ENCODE measurements at places on chromosomes 6 and 20.
A peak's percentile ranks its signal among the peaks of the same experiment; 100 is the strongest.

GRCh38 chr6:125219361-125219895 lies 65.9 kb downstream of the TPD52L1 start:
- no peak for DNase-seq

DNA sequence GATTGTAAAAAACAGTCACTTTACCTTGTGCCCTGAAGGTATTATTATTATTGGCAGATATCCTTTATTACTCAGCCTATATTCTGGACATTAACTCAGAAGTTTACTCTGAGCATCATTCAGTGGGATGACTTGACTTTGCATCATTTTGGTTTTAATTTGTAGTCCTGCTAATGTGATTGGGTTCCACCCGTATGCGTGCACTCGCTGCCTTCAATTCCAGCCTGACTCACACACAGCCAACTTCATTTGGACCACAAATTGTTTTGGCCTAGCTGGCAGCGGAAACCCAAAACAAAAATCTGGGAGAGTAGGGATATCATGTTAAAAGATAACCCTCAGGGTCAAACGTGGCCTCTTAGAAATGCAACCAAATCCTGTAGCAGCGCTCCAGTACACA lies 704.4 kb upstream of the SLC35B3 start:
- peak; percentile 72 for DNase-seq

DNA sequence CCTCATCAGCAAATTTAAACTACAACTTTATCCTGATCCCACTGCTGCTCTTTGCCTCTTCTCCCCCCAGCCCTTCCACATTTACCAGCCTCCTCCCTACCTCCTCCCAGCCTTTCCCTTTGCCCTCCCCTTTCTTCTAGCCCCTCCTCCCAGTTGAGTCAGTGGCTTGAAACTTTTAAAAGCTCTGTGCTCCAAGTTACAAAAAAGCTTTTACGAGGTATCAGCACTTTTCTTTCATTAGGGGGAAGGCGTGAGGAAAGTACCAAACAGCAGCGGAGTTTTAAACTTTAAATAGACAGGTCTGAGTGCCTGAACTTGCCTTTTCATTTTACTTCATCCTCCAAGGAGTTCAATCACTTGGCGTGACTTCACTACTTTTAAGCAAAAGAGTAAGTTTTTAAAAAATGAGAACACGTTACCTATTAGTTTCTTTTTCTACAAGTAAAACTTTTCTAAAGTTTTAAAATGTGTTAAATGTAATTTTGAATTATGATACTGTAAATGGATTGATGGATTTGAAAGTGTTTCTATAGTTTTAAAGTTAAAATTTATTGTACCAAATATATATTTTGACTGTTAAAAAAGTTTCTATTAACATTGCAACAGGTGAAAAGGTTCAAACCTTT lies at the start of gene GJA1:
Gene GJA1, plus strand, starts transcription at position 203 of the 626 bp plus-strand sequence. CDS start 11,202 bp downstream, outside the sequence.
- DNase-seq = peak; percentile 69

GRCh38 chr6:6834356-6835222 lies 246.1 kb downstream of the LY86 start:
- DNase-seq = no peak

- DNase-seq = peak; percentile 16
Measured at GRCh38 chr6:39980839-39981580, 46.7 kb upstream of the MOCS1 start.

DNA sequence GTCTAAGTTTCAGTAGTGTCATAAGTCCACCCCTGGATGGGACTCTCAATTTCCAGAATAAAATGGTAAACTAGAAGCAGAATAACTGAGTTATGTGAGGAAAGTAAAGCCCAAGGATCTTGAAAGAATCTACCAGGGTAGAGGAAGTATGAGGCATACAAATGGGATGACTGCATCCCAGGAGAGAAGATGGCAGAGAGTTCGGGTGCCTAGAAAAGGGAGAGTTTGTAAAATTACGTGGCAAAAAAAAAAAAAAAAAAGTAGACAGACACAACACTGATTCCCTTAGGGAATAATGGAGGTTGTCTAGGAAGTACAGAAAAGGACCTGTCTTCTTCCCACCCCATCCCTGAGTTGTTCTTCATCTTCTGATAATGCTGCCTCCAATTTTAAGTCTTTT lies 3.4 kb downstream of the GABBR1 start:
- DNase-seq = no peak

GRCh38 chr6:119575721-119576120 lies 226.2 kb upstream of the MAN1A1 start:
- peak; percentile 64 for DNase-seq

DNA sequence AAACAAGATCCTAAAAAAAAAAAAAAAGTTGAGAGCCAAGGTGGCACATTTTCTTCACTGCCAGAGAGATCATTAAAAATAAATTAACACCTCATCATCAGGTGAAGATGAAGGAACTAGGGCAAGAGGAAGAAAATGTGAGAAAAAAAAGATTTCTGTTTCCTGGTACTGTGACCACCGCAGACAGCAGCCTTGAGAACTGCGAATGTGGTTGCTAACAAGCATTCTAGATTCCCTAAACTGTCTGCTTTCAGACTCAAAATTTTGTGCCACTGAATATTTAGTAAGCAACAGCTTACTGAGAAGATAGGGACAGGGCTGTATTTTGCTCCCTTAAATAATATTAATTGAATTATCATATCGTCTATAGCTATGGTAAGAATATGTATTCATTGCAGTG lies 24.1 kb upstream of the MBOAT1 start:
- no peak for DNase-seq

- DNase-seq = no peak
Measured at GRCh38 chr6:156910938-156911337, 133.8 kb downstream of the ARID1B start.

- DNase-seq = no peak
Measured at GRCh38 chr6:1395941-1396908, 6.8 kb downstream of the FOXF2 start.

GRCh38 chr20:39986173-39986904 lies 702.7 kb downstream of the MAFB start:
- DNase-seq = no peak

GRCh38 chr6:5123296-5124143 lies 38.4 kb downstream of the PPP1R3G start:
- no peak for DNase-seq

DNA sequence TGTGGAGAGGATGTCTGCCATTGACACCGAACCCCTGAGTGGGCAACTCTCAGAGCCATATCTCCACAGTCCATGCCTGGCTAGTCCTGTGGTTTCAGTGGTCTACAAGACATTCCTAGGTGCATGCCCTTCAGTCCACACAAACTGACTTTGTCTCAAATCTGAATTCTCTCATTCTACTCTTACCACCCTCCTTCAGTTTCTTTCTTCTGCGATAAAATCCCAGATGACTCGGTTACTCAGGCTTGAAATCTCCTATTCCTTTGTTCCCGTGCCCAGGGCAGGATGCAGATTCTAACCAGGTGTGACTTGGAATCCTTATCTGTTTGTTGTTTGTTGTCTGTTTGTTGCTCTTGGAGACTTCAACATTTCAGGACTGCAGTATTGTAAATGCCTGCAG lies 9.3 kb downstream of the CDS2 start:
- no peak for DNase-seq

DNA sequence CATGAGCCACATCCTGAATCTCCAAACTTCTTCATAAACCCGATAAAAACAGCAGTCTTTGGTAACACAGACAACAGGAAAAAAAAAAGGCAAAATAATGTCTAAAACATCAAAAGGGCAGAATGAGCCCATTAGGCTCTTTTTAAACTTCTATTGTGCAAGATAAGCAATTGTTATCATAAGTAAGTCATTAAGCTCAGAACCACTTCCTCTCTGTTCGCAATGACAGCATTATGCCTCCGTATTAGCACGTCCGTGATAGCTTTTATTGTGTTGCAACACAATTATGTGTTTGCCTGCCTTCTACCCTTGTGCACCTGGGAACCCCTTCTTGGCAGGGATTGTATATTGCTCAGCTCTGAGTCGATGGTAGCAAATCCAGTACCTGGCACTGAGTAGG lies 147.1 kb downstream of the LRFN2 start:
- DNase-seq = no peak

DNA sequence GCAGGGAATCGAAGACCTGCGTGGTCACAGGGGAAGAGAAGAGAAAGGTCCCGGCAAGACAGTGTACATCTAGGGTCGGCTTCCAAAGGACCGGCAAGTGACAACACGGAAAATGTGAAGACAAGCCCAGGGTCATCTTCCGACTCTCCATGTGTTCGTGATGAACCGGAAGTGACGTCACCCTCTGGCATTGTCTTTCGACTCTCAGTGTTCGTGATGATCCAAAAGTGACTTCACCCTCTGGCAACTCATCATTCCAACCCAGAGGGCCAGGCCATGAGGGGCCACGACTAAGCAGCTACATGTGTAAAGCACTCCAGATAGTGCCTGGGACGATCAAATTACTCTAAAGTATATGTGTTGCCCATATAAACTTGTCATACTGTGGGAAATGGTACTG lies 290.8 kb downstream of the THBS2 start:
- DNase-seq = peak; percentile 45

DNA sequence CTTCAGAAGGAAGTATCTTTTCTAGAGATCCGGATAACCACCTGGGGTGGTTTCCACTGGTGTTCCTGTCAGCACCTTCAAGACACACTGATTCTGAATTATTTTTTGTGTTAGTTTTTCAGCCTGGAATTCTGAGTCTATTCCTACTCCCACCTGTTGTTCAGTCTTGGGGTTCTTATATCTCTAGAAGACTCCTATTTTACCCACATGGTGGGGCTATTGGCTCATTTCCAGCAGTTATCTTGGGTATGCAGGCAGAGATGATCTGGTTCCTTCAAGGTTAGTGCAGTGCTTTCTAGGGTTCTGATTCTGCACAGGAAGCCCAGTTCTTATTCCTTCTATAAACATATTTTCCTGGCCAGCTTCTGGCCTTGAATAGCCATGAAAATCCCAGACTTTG lies 175.6 kb upstream of the PDE7B start:
- DNase-seq = no peak

DNA sequence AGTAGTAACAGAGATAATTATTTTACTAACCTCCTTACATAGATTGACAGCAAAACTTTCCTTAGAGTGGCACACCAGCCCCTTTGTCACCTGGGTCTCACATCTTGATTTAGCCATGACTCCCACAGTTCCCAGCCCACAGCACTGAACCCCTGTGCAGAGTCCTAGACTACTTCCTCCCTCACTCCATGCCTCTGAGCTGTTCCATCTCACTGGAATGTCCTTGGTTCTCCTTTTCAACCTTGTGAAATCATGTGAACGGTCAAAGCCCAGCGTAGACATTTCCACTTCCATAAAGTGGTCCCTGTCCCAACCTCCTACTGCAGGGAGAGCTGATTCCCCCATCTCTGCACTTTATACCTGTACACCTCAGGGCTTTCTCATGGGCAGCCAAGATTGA lies 19.7 kb downstream of the CGA start:
- DNase-seq = no peak

GRCh38 chr6:2831392-2831791 lies 10.3 kb downstream of the SERPINB1 start:
- no peak for DNase-seq
